ENCODE measurements at places on chromosomes 3 and 15.

GRCh38 chr15:93360976-93361375, 272.0 kb upstream of the RGMA start:
- no peak for DNase-seq

DNA sequence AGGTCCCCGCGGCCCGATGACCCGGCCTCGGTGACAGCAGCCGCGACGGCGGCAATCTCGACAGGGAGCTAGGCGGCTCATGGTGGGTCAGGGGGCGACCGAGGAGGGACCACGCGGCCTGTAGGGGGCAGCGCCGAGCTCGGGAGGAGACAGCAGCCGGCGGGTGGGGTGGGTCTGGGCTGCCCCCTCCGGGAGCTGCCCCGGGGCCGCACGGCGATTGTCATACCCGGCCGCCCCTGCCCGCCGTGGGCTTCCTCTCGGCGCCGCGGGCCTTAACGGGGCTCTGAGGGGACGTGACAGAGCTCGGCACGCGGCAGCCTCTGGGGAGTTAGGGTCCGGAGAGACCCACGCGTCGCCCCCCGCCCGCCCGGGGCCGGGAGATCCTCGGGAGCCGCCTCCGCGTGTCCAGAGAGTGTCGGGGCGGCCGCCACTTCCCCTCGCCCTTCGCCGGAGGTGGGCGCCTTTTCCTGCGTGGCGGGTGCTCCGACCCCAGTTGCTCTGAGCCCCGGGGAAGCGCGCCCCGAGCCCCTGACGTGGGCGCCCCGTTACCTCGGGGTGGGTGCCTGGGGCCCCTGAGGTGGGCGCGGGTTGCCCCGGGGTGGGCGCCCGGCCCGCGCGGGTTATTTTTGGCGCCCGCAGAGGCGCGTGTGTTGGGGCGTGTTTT, 539 bp upstream of the PLCL2 start:
- DNase-seq = no peak

DNA sequence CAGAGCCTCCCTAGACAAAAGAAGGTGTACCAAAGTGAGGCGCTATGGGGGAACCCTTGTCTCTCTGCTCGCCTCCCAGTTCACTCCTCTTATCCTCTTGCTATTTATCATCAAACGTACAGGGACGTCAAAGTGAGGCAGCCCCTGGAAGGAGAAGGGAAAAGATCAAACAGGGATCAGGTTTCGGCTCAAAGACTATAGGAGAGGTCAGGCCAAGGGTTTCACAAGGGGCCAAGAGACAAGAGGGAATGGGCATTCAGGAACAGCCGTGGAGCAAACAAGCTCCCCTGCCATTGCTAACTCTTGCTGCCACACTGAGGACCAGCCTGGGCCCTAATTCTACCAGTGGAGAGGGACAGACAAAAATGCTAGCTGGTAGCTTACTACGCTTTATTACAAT, 168.7 kb downstream of the GREM1 start:
- DNase-seq = no peak

- no peak for DNase-seq
Measured at GRCh38 chr15:27097506-27097905, 126.5 kb downstream of the GABRG3 start.

- DNase-seq = no peak
Measured at GRCh38 chr3:50326182-50326541, 1.9 kb downstream of the TUSC2 start.

DNA sequence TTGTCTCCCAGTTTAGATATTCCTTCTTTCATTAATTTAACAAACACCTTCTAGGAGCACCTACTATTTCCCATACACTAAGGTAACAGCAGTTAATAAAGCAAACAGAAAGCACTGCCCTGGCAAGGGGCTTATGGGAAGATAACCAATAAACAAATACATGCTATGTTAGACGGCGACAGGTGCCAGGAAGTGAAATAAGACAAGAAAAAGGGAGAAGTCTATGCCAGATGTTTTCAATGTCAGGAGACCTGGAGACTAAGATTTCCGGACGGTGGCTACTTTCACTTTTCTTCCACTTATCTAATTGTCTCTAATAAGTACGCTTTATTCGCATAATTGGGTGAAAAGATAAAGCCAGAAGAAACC, 32.5 kb upstream of the ZNF445 start:
- DNase-seq = no peak

DNA sequence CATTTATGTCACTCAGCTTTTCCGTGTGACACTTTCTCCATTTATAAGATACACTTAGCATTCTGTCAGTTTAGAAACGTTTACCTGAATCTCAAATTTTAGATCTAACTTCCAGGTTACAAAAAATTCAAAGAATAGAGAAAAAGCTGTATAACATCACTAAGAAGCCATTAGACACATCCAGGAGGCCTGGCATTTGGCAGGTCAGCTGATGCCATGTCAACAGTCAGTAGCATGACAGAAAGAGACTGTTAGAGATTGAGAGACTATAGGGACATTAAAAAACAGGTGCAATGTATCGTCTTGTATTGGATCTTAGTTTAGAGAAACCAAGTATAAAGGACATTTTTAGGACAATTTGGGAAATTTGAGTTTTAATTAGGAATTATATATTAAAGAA, 53.4 kb upstream of the ATOSA start:
- DNase-seq = no peak

DNA sequence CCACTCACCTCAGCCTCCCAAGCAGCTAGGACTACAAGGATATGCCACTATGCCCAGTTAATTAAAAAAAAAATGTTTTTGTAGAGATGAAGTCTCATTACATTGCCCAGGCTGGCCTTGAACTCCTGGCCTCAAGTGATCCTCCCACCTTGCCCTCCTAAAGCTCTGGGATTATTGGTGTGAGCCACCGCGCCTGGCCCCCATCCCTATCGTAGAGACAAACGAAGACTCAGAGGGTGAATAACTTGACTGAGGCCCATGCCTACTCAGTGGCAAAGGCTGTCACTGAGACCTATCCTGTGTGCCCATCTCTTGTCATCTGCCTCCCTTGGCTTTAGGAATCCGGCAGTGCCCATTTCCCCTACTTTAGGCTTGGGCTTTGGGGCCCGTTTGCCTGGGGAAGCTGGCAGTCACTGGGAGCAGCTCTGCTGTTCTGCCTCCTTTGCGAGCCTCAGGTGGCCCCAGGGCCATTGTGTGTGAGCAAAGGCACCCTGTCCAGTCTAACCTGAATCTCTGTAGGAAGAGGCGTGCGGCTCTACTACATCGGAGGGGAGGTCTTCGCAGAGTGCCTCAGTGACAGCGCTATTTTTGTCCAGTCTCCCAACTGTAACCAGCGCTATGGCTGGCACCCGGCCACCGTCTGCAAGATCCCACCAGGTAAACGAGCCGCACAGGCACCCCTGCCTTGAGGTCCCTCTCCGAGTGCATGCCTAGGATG, 70.1 kb downstream of the AAGAB start:
- no peak for DNase-seq

- no peak for DNase-seq
Measured at GRCh38 chr15:44501768-44502366, 35.1 kb upstream of the EIF3J start.

- DNase-seq = no peak
Measured at GRCh38 chr15:39582977-39583595, 2.2 kb downstream of the THBS1 start.

DNA sequence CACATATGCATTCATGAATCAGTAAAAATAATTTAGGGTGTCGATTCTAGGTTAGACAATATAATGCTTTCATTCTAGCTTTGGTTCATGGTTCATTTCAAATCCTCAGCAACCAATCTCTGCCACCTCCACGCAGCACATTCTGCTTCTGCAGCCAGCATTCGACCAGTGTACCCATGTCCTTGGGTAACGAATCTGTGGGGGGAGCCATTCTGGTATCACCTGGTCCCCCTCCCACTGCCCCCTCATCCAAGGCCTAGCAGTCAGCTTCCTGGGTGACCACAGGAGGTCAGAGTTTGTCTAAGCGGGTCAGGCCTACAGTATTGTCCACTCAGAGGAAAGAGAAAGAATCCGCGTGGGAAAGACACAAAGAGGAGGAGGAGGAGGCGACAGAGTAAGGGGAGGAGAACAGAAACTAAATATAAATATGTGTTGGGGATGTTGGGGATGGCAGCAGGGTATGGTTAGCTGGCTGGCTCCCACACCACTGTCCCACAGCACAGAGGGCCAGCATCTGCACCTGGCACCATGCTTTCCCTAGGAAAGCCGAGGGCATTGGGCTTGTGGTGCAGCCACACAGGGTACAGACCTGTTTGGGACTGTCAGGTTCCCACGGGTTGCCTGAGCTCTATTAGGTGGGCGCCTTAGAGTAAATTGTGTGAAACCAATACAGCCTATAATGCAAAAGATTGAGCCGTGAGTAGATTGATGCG, 12.1 kb downstream of the PAK6 start:
- no peak for DNase-seq

DNA sequence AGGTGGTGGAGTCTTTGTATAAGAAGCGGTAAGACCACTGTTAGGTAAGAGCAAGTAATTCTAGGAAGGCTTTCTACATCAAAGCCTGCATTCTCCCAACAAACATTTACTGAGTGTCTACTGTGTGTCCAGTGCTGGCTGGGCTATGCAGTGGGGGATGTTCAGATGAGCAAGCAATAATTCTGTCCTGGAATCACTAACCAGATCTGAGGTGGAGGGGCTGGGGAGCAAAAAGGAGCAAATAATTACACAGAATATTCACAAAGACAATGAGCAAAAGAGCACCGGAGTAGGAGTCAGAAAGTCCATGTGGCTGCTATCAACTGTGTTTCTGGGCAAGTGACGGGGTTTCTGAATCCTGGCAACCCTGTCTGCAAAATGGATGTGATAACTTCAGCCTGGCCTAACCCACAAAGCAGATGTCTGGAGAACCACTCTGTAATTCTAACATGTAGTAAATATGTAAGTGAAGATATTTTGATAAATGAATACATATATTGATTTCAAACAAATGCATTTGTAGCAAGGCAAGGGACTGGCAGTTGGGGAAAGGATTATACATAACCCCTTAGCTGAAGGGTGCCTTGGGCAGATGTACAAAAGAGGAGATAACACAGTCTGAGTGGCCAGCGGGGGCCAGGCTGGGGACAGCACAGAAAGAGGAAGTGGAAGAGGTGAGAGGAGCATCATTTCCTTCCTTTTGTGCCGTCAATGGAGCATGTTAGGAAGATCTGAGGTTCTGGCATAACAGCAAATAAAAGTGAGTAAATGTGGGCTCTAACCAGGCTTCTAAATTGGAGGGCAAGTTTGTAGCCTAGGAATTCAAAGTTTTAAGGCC, 28.8 kb downstream of the CYP8B1 start:
- DNase-seq = peak; percentile 17

DNA sequence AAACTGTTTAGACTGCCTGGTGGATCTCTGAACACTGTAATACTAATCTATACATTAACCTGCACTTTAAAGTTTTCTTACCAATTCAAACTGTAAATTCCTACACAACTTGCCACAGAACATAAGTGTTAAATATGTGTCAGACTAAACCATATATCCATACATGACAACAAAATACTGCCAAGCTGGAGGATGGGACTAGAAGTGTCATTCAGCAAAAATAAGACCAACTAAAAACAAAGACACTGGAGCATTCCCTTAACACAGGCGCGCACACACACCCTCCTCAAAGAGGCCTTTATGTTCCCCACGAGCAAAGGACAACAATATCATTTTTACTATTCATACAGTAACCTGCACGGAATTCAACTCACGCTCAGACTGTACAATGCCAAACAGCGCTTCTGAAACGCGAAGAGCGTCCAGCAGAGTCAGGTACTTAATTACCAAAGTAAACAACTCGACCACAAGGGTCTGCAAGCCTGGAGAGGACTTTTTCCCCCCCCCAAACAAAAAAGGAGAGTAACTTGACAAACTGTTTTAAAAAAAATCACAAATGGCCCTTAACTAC, 1.1 kb downstream of the DCUN1D1 start:
- no peak for DNase-seq

- DNase-seq = no peak
Measured at GRCh38 chr3:197595470-197596185, 39.9 kb upstream of the BDH1 start.

GRCh38 chr3:117962750-117963149, 1071.9 kb downstream of the IGSF11 start:
- DNase-seq = no peak

- no peak for DNase-seq
Measured at GRCh38 chr3:31067004-31067403, 172.5 kb upstream of the GADL1 start.

GRCh38 chr3:134302674-134303073, 52.0 kb upstream of the RYK start:
- no peak for DNase-seq
